H54 (cell line): ENCODE measurements at places on chromosomes 6 and 20.

DNA sequence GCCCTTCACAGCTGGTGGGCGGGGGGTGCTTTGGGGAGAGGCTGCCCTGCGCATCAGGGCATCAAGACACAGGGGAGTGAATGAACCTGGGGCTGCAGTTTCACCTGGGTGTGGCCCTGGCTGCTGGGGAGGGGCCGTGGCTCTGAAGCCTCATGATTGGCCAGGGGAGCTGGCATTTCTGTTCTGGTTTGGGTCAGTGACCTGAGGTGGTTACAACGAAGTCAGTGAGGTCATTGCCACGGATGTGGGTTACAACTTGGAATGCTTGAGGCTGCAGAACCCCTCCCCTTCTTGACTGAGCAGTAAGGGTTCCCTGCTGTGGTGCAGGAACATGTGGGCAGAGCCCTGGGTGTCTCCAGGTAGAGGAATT lies 3.0 kb downstream of the TCEA2 start:
- DNase-seq = peak; percentile 95

- DNase-seq = no peak
These were observed 81.6 kb downstream of the NCOA7 start for GRCh38 chr6:125872259-125872921.

DNA sequence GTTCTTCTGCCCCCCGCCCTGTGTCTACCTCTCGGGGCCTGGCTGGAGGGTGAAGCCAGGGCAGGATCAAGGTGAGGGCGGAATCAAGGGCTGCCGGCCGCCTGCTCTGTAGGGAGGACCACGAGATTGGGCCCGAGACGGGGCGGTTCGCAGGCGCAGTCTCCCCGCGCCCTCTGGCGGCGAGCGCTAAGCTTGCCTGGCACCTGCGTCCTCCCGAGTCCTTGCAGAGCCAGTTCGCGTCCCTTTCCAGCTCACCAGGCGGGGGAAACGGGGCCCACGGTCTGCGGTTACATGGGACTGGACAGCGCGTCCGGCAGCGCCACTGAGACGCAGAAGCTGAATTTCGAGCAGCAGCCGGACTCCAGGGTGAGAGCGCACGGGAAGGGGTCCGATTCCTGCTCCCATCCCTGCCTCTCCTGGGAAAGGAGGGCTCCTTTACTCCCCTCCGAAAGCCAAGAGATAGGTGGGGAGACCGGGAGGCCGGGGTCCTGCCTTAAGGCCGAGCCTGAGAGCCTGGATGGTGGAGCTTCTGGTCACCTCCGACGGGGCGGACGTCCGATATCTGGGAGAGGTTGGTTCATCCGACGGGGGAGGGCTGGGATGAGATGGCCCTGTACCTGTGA lies 3.6 kb upstream of the MATN4 start:
- peak; percentile 51 for DNase-seq

DNA sequence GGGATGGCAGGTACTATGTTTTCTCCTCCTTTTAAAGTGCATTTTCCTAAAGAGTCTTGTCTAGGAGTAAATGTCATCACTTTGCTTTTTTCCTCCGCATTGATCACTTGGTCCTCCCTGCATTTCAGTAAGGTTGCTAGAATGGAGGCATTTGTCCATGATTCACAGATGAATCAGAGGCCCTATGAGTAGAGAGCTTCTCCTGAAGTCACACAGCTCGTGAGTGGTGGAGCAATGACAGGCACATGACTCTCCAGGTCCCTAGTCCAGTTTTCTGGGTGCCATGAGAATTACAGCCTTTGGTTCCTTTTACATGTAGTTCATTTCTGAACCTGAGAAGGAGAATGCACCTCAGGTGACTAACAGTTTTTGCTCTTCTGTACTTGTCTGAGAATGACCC lies 50.5 kb downstream of the HLA-A start:
- DNase-seq = peak; percentile 76

GRCh38 chr6:41345901-41346300 lies 10.5 kb downstream of the NCR2 start:
- no peak for DNase-seq
